ENCODE measurements at places on chromosomes 3 and 15. TPM values are rescaled to one million over a fixed set of nuclear protein-coding genes. Genes with fewer than 3 reads are reported as not detected.

The ALDH1A3 gene
- 60.3 TPM for total RNA-seq

The UPK1B gene
- total RNA-seq: 33.7 TPM

The SLC12A1 gene
- total RNA-seq: 0.17 TPM

The GOLGA6D gene
- not detected for total RNA-seq

The SLC28A2 gene
- total RNA-seq: not detected

The CYP1A2 gene
- not detected for total RNA-seq

The FETUB gene
- total RNA-seq: not detected

Data from renal cortical epithelial cell (primary cell).